ENCODE measurements at places on chromosomes 4 and X.

DNA sequence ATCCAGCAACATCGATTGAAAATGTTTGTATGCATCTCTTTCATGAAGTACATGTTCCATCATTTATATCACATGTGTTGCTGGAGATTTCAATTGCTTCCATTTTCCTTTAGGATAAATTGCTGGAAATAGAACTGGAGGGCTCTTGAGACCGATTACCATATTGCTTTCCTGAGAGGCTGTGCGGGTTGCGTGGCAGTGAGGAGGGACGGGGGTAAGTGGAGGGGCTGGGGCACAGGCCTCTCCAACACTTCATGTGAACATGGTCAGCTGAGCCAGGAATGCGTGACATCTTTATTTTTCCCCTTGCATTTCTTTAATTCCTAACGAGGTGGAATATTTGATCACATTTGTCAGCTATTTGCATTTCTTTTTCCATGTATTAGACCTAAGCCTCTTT, 144.6 kb downstream of the TBL1X start:
- DNase-seq = no peak

DNA sequence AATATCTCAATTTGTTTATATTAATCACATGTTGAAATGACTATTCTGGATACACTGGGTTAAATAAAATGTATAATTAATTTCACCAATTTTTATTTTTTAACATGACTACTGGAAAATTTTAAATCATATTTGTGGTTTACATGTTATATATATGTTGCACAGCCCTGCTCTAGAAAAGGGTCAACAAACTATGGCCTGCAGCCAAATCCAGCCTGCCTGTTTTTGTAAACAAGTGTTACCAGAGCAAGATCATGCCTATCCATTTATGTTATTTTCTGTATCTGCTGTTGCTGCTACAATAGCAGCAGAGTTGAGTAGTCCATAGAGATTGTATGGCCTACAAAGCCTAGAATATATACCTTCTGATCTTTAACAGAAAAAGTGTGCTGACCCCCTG, 1.2 kb downstream of the TCEANC start:
- DNase-seq = no peak

DNA sequence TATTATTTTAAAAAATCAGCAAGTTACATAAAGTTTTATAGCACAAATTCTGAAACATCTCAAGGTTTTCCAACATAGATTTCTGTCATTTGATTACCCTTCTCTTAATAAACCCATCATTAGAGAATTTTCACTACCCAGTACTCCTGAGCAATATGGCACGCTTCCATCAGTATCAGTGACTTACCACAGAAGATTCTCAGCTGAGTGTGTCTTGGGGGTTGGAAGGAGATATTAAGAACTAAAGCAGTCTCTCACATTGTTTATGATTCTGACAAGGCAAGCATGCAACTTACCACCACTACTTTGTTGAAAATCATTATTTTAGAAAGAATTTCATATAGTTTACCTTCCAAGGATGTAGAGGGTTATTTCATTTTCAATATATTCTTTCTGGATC, 67.7 kb downstream of the INPP4B start:
- no peak for DNase-seq

DNA sequence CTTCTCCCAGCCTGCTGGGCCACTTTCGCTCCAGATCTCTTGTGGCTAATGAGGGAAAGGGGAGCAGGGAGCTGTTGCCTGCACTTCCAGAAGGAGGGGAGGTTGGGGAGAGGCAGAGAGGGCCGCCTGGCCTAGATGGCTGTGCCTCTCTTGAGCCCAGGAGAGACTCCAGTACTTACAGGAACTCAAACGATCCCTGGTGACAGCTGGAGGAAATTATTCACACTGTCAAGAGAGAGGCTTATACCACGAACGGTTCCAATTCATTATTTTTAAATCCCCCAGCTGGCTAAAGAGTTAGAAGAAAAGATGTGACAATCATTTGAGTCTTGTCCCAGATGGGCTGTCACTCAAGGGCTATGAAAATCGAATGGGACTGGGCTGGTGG, 96.1 kb downstream of the PHKA2 start:
- DNase-seq = no peak

DNA sequence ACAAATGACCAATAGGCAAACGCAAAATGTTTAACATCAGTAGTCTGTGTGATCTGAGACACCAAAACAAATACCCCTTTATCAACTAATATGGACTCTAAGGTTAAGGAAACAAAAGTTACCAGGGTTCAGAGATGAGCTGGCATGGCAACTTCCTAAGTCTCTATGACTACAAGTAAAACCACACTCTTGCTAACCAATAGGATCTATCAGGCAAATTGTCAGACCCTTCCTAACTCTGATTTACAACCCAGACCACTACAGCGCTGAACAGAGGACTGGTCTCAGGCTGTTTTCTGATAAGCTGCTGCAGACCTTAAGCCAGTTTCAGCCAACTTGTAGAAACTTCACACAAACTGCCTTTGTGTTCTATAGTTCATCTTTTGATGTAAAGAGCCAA, 608.0 kb downstream of the TLL1 start:
- no peak for DNase-seq

GRCh38 chr4:143743591-143743990, 43.1 kb upstream of the FREM3 start:
- DNase-seq = no peak
